Effector memory CD8-positive, alpha-beta T cell (primary cell): ENCODE measurements at places on chromosomes 2 and 18.
A peak's percentile ranks its signal among the peaks of the same experiment; 100 is the strongest.

- no peak for DNase-seq
Observed at GRCh38 chr2:109516445-109517117, 97.2 kb downstream of the SEPTIN10 start.

DNA sequence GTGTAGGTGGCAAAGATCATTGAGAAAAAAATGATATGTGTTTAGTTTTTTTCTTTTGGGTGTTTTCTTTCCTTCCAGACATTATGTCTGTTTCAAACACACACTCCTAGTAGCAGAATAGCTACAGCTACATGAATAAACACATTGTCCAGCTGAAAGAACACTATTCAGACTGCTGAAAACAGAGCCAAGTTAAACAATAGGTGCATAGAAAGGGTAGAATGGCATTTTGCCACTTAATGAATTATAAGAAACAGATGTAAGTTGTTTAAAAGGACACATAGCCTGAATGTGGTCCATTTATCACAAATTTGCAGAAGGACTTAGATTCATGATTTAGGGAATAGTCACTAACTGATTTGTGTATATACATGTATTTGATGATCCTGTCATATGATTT is 20.1 kb downstream of the CTLA4 start:
- no peak for DNase-seq

- DNase-seq, result no peak
Observed at GRCh38 chr2:53630026-53630606, 137.5 kb upstream of the CHAC2 start.

GRCh38 chr2:233352141-233352842 is 2.0 kb upstream of the DGKD start:
- DNase-seq, result no peak

DNA sequence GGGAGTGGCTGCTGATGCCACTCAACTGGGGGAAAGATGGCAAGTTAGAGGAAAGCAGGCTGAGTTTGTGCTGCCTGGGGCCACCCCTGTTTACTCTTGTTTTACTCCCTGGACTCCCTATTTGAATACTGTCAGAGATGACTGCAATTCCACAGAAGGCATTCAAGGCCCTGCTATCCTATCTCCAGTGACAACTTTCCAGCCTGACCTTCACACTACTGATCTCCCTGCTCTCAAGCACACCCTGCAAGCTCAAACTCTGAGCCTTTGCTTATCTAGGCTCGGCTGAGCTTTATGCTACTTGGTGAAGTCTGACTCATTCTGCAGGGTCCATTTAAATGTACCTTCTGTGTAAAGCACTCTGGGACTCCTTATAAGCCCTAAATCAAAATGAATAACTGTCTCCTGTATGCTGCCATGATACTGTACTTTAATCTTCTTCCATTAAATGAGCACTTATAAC is 39.3 kb upstream of the DSG1 start:
- DNase-seq, result no peak

DNA sequence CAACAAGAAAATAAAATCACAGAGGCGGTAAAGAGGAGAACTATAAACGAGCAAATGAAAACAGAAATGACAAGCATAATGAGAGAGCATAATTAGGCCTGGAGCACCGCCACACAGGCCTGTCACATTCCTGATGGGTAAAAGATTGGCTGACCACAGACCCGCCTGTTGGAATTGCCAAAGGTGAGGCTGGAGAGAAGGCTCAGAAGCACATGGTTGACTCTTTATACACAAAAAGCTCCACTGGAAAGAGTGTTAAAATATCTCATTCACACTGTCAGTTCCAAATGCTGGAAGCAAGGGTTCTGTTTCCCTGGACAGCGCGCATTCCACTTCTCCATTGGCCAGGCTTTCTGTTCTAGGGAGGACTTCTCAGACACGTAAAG is 5.9 kb upstream of the LGALSL start:
- no peak for DNase-seq

- DNase-seq, result no peak
Observed at GRCh38 chr2:190304404-190304803, 15.2 kb downstream of the HIBCH start.

DNA sequence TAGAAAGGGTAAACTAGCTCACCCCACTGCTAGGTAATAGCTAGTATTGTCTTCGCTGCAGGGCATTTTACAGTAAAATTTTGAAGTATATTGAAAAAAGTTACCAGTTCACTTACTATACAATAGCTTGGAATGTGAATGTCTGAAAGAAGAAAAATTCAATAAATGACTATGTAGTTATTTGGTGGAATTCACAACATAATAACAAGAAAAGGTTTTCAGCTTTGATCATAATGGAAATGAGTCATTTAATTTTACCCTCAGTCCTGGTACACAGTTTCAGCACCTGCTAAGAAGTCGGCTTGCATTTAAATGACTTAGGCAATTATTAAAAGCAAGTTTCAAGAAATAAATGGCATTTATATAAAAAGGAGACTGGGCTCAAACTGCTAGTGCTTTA is 90.4 kb downstream of the NUP35 start:
- no peak for DNase-seq

DNA sequence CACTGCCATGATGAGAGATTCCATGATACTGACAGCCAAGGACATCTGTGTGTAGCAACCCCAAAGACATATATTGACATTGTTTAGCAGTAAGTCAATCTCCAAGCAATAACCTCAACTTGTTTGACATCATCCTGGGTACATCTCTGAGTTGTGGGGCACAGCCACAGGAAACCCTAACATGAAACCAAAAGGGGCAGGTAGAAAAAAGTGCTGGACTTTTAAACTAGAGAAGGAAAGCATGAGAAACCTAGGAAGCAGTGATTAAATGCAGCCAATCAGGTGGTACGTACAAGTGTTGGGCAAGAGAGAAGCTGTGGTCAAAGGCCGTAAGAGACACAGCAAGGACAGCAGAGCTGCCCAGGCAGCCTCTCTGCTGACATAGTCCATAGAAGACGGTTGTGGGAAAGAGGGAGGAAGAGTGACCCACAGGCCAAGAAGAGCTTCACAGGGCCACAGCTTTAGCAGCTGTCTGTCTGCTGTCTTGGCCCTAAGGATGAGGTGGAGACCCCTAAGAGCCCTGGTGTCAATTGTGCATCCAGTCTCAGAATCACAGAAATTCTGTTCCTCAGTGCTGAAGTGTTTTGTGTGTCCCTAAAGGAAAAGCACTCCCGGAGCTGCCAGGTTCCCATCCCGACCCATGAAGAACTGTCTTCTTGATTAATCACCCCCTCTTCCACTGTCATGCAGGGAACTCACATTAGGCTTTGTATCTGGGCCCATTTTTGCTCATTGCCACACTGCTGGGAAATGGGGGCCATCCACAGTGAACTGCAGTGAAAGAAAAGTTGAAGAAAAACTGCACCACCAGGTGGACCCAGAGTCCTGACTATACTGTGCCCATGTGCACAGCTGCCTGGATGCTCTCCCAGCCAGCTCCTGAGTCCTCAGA is 25.4 kb upstream of the CHN1 start:
- DNase-seq, result no peak

GRCh38 chr18:59629894-59630293 is 67.3 kb downstream of the CCBE1 start:
- DNase-seq, result no peak

DNA sequence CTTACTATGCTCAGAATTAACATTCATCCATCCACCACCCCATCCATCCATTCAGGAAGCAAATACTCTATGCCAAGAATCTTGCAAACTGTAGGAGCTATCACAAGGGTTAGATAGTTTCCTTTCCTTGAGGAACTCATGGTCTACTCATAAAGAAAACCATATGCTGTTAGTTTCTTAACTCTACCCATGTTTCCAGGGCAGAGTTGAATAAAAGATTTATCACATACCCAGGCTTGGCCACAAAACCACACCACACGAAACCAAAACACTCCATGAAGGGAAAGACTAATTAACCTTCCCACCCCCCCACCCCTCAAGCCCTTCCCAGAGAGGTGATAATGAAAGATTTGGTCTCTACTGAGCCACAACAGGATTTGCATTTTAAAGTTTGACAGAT is 23.7 kb upstream of the MSGN1 start:
- no peak for DNase-seq

- DNase-seq, result no peak
Observed at GRCh38 chr18:49582579-49582978, 20.7 kb downstream of the LIPG start.

DNA sequence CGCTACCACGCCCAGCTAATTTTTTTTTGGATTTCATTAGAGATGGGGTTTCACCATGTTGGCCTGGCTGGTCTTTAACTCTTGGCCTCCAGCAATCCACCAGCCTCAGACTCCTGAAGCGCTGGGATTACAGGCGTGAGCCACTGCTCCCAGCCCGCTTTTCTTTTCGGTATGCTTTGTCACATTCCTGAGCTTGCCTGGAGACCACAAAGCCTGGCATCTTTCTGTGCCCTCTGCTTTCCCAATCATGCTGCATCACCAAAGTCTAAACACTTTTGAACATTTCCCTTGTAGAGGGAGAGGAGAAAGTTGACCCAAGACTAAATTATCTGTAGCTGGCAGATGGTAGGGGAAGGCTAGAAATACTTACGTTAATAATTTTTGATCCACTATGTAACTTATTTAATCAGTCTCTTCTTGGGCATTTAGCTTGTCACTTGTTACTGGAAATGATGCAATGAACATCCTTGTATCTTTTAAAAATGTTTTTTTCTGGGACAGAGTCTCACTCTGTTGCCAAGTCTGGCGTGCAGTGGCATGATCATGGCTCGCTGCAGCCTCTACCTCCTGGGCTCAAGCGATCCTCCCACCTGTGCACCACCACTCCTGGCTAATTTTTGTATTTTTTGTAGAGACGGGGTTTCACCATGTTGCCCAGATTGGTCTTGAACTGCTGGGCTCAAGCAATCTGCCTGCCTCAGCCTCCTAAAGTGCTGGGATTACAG is 2.7 kb upstream of the NPC1 start:
- DNase-seq, result no peak

GRCh38 chr18:53380063-53380639 is 844.3 kb downstream of the MBD2 start:
- DNase-seq, result no peak

DNA sequence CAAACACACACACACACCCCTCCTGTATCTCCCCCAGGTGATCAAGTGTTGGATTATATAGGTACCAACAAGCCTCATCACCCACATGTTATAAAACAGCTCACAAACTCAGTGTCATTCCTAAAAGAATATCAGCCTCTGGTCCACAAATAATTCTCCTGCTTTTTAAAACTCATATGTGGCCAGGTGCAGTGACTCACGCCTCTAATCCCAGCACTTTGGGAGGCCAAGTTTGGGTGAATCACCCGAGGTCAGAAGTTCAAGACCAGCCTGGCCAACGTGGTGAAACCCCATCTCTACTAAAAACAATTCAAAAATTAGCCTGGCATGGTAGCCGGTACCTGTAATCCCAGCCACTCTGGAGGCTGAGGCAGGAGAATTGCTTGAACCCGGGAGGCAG is 87.8 kb downstream of the LRATD1 start:
- no peak for DNase-seq

DNA sequence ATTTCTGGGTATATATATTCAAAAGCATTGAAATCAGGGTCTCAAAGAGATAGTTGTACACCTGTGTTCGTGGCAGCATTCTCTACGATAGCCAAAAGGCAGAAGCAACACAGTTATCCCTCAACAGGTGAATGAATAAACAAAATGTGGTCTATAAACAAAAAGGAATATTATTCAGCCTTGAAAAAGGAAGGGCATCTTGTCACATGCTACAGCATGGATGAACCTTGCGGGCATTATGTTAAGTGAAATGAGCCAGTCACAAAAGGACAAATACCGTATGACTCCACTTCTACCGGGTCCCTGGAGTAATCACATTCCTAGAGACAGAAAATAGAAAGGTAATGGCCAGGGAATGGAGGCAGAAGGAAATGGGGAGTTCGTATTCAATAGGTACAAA is 228.8 kb downstream of the SH3BP4 start:
- no peak for DNase-seq

DNA sequence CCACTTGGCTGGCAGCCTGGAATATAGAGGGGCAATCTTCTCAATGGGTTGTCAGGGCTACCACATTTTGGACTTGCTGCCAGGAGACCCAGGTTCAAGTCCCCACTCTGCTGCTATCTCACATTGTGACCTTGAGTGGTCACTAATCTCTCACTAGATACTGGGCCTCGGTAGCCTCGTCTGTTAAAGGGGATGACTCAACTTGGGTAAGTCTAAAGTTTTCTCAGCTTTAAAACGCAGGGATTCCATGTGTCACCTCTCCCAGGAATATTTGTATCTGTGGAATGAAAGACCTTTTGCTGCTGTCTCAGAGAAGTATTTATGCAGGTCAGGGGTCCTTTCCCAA is 86.3 kb downstream of the SEMA4F start:
- DNase-seq, result no peak

GRCh38 chr18:77148289-77148688 is 15.7 kb upstream of the MBP start:
- DNase-seq, result no peak

GRCh38 chr2:62412347-62412742 is 93.7 kb downstream of the TMEM17 start:
- DNase-seq, result peak; percentile 24

DNA sequence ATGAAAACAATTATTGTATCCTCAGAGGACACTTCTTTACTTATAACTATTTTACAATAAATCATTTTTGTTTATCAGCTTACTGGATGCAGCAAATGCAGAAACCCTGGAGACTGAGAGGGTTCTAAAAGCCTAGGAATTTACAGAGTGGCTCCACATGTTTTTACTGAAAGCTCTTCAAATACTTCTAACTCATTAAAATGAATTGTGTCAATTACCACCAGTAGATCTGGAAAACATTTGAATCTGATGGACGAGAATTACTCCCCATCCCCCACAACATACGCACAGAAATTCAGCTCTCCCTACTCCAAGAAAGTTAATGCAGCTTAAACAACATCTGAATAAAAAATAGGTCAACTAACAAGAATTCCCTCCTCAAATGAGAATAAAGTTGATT is 319.8 kb upstream of the FIGN start:
- no peak for DNase-seq

GRCh38 chr2:79935771-79936657 is 368.5 kb downstream of the LRRTM1 start:
- no peak for DNase-seq

GRCh38 chr2:200376513-200377354 is 70.2 kb downstream of the SPATS2L start:
- no peak for DNase-seq

DNA sequence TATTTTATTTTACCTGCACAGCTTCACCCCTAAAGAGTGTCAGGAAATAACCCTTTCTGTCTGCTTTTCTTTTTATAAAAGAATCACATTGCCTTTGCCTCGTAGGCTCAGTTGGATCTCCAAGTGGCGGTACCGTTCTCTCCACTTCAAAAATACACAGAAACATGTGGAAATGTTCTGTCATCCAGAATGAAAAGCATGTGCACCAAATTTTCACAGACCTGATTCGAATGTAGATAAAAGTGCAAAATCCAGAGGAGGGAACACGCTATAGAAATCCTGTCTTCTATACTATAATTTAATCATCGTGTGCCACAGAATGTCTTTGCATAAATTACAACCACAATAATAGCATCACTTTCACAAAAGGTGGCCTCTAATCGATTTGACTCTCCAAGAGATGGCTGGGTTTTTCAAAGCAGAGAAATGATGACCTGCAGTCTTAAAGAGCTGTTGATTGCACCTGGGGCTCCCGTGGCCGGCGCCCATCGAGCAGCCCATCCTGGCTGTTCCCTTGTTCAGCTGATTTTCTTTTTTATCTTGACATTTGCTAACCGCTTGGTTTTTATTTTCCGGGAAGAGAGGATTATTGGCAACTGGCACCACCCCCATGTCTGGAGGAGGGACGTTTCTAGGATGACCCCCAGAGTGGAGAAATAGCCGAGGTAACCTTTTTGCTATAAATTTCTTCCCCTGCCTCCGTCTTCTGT is 290.2 kb downstream of the SOX11 start:
- DNase-seq, result no peak

GRCh38 chr18:6249170-6249569 is 165.5 kb downstream of the L3MBTL4 start:
- DNase-seq, result no peak

GRCh38 chr2:209663139-209663538 is 108.5 kb upstream of the UNC80 start:
- no peak for DNase-seq
